Fibroblast of skin of abdomen (primary cell): ENCODE measurements at places on chromosomes 3 and 15.

DNA sequence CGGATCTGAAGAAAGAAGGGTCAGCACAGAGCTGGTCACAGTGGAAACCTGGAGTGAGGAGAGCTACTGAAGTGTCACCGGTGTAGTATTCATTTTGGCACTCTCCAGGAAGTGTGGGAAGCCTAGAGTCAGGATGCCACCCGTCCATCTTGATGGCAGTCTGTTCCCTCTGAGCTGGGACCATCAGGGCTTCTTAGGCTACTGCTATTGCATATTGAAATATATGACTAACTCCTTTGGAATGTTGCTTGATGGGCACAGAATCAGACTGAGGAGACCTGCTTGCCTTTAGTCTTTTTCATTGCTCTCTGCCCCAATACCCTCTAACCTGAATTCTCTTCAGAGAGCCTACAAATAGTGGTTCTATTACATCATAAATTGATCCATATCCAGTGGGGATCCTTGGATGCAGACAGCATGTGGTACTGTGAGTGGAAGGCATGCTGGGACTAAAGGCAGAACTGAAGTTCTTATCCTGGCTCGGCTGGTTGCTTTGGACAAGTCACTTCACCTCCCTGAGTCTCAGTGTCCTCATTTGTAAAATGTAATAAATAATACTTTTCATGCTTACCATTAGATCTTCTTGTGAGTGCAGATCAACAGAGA, 143.5 kb downstream of the PDE8A start:
- DNase-seq, result peak; percentile 40

DNA sequence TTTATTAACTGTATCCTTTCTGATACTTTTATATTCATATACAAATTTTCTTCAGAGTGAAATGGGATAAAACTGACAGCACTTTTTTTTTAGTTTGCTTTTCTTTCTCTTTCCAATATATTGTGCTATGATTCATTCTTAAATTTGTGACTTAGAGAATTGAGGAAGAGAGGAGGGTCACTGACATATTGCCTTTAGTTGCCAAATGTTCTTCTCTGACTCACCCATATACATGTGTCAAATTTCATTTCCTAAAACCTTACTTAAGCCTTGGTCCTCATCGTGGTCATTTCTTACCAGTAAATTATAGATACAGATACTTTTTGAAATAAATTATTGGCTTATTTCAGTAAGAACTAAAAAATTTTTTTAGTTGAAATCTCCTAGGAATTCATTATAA, 53.9 kb downstream of the CLASP2 start:
- peak; percentile 83 for DNase-seq

DNA sequence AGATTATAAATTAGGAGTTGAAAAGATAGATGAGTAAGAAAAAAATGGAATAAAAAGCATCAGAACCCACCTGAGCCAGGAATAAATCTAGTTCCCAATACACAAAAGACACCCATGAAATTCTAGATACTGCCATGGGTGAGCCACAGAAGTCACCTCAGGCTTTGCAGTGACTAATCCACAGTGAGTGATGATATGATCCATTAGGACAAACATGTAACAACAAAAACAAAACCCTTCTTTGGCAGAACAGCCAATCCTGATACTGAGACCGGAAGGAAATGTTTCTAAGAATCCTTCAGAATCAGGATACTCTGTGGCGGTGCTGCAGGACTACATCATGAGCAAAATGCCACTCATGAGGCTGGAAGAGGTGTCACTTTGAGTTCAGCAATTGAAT, 15.0 kb upstream of the MINDY4B start:
- no peak for DNase-seq

DNA sequence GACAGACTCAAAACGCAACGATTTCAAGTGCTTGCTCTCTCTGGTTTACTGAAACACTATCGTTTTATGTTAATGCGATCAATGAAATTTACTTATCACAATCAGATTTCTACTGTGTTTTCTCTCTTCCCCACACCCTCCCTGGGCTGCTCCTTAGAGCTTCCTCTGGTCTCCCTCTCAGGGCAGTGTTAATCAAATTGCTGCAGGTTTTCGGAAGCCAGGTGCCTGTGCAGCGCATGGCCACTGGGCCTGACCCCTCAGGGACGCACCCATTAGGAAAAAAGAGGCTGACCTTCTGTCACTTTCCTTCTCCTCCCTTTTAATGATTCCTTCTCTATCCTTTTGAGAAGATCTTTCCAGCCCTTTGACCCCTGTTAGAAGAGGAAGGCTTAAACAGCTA, 134.5 kb upstream of the ONECUT1 start:
- no peak for DNase-seq

- DNase-seq, result peak; percentile 6
Measured at GRCh38 chr3:186976837-186977750, 46.8 kb downstream of the ST6GAL1 start.

DNA sequence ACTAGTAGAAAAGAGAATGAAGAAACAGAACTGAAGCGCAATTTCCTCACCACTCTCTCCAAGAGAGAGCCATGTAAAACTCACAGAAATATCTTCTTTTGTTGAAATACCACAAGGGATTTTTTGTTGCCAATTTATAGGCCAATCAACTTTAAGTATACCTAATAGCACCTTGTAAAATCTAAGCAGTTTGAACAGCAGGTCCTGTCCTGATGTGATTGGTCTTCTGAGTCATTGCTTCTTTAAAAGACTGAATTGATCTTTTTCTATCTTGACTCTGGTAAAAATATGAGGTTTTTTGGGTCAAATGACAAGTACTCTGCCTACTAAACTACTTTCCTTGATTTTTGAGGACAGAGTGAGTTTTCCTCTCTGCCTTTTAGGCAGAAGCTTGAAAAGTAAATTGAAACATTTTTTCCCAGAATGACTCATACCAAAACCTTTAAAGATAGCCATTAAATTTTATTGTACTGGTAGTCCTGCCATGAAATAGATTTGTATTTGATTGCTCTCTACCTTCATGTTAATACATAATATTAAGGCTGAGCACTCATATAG, 343.9 kb upstream of the CBLB start:
- no peak for DNase-seq

DNA sequence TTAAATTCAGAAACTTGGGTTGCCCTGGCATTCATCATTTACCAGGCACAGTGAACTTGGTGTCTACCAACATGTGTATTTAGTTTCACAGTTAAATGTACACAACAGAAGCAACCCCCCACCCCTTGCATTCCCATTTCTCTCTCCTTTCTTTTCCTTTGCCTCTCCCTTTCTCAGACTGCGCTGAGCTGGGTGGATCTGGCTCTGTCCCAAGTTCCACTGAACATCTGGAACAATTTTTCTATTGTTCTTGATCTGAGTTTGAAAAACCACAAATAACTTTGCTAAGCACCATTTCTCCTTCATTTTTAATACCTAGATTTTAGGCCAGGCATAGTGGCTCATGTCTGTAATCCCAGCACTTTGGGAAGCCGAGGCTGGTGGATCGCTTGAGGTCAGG, 242.2 kb downstream of the ABHD5 start:
- peak; percentile 58 for DNase-seq

GRCh38 chr3:22713936-22714335, 489.2 kb upstream of the UBE2E2 start:
- peak; percentile 85 for DNase-seq

DNA sequence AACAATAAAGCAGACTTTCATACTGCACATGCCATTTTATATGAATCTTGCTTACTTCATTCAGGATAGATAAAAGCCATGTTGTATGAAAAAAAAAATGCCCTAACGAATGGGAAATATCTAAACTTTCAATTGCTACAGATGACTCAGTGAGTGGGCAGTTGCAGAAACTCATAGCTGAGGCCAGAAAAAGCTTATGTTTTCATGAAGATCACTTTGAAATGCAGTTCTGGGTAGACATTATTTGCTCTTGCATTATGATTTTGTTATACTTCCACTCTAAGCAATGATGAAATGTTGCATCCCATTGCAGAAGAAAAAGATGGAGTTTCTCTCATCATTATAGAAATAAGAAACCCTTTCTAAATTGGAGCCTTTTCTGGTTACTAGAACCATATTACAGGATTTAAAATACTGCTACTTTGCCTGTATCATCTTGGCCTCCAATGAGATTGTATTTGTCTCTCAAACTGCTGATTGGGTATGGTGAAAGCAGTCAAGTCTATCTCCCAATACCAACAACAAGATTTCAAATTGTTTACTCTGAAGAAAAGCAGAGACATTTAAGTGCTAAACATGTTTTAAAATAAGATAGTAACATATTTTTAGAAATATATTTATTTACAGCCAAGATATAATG, 17.0 kb downstream of the PEAK1 start:
- DNase-seq, result peak; percentile 81

GRCh38 chr3:52733256-52733891, 27.5 kb downstream of the SPCS1 start:
- no peak for DNase-seq

DNA sequence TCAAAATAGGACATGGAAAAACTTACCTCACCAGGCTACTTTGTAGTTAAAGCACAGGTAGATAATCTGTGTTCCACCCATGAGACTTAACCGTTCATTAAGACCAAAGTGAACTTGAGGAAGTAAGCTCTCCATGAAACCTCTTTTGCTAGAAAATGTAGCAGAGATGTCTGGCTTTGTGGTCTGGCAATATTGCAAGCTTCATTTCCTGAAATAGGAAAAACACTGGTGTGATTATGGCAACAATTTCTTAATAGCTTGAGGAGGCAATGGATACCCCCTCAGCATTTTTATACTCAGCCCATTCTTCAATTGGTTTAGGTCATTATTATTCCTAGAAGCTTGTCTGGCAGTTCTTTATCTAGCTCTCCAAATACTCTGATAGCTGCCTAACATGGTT, 957.3 kb downstream of the IGSF11 start:
- no peak for DNase-seq

- DNase-seq, result peak; percentile 63
Measured at GRCh38 chr3:10738688-10739372, 77.2 kb upstream of the SLC6A11 start.

- DNase-seq, result no peak
Measured at GRCh38 chr15:69980341-69981059, 117.2 kb downstream of the TLE3 start.

DNA sequence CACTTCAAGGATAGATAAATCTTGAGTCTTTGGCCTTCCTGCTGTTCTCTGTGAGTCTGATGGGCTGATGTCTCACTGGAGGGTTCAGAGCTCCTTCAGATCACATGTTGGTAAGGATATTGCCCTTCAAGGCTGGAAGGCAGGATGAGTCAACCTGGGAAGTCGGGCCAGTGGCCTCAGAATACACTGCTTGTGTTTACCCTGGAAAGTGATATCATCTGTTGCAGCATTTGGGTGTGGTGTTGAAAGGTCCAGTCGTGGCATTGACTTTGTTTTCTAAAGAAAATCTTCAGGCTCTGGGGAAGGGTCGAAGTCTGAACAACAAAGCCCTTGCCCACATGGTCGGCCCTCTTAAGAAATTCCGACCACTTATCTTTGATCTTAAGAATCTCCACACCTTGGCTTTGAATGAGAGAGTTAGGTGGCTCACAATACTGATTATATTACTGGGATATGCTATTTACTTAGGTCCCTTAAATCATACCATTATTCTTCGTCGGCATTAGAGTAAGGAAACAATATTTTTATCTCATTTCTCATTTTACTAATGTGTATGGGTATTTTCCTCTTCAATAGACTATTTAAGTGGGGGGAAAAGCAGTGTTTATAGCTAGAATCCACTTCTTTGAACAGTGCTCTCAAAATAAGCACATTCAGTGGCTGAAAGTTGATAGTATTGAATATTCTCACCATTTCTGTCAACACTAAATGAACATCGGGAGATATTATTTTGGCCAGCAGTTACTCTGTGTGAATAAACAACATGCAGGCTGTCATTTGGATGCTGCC, 303.9 kb upstream of the RASGRP1 start:
- peak; percentile 79 for DNase-seq

GRCh38 chr3:15385901-15386653, 41.3 kb downstream of the METTL6 start:
- DNase-seq, result no peak

DNA sequence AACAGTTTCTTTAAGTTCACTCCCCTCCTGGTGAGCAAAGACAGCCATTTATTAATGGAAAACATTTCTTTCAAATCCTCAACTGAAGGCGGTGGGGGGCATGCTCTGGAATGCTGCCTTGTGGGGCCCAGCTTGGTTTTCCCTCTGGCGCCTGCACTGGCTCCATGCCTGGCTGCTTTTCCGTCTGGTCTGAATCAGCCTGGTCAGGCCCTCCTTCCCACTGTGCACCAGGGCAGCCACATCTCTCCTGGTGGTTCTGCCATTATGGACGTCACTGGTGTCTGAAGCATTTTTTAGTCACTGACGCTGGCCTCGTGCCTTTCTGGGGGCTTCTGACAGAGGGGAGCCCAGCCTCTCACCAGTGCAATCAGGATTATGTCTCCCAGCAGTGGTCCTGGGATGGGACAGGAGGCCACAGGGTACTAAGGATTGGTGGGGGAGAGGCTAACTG, 57.6 kb upstream of the APEH start:
- DNase-seq, result peak; percentile 88

DNA sequence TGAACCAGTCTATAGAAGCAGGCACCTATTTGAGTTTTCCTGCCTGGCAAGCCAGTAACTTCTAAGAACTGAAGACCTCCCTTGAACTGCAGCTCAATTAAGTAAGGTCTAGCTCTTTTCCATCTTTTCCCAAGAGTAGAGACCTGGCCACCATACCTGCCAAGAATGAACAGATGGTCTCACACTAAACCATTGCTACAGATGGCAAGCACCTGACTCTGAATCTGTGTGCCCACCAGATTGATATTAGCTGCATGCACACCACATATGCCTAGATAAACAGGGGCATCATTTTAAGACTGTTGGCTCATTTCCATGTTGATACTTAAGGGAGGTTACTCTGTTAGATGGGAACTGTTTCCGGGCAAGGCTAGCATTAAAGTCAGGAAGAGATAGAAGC, 34.8 kb upstream of the GSK3B start:
- DNase-seq, result no peak

DNA sequence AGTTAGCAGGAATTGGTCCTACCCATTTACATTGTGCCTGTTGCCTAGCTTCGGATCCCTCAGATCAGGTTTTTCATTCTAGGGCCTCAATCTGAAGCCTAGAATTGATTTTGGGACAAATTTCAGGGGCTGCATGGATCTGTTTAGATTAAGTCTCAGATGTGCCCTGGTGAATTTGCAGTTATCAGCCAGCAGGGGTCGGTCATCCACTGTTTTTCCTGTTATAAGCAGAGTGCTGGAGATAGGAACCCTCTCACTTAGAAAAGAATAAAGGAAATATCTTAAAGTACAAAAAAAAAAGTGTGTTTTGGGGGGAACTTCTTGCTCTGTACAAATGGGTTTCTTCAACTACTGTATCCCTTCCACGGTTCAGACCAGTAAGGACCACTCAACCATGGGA, 212.5 kb downstream of the BCHE start:
- DNase-seq, result no peak

DNA sequence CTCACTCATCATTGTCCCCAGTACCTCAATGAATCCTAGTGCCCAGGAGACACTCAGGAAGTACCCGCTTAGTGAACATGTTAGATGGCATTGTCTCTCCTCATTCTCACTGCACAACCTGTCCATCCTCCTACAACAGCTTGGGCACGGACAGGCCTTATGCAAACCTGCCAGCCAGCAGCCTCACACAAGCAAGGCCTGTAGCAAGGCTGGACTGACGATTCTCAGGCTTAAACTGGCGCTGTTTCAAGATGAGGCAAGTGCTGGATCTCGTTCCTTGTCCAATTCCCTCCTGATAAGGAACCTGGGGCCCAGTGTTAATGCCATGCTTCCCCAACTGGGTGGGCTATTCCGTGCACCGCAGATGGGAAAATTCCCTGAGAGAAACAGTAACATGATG, 59.0 kb downstream of the CDCP1 start:
- DNase-seq, result no peak
